LoVo (cell line): ENCODE measurements at places on chromosomes 13 and 19.

DNA sequence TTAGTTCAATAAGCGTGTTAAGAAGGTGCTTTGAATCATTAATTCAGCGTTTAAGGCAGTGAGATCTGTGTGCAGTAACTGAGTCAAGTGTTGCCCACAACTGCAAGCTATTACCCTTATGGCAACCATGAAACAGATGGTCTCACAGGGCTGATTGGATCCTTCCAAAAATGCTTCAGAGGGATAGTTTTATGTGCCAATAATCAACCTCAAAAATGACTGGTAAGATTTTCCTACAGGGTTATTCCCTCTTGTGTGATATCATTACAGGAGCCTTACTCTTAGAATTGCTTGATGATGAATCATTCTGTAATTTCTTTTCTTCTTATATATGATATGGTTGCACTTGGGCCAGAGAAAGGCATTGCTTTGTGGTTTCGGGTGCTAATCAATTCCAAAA lies 1299.2 kb upstream of the ATXN8OS start:
- DNase-seq: no peak

DNA sequence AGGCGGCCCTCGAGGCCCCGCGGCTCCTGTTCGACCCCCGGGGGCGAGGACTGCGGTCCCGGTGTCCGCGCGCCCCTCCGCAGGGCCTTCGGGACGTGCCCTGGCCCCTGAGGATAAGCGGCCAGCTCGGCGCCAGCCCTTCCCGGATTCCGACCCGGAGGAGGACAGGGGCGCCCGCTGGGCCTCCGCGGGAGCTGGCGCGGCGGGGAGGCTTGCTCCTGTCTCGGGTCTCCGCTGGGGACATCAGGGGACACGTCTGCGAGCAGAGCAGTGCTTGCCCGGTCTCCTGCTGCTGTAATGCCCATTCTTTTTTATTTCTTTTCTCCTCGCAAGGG lies 829 bp downstream of the B3GLCT start:
- DNase-seq: peak; percentile 68

DNA sequence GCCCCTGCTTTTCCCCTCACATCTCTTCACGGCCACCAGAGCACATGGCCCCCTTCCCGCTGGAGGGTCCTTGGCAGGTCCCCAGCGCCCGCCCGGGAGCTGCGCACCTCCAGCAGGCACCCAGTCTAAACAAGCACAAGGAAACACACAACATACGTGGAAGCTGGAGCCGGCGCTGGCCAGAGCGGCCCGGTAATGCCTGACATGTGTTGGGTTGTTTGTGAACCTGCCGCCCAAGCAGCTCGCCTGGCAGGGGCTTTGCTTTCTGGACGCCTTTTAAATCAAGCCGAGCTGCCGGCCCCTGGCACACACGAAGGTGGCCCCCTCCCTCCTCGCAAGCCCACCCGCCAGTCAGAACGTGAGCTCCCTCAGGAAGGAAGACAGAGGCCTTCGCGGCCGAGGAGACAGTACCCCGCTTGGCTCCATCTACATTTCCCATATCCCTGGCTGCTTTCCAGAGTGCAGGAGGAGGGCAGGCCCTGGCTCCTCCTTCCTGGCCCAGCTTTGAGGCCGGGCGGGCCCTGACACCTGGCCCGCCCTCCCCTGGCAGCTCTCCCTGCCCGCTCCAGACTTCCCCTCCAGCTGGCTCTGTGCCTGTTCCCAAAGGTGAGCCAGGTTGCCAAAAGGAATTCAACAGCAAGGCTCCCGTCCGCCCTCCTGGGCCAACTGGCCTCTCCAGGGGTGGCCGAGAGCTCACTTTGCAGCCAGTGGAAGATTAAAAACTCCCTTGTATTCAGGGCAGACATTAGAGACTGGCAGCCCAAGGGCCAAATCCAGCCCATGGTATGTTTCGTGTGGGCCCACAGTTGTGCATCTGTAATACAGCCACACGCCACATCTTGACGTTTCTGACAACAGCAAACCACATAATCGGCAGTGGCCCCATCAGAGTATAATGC lies 28.7 kb downstream of the COMP start:
- peak; percentile 59 for DNase-seq

DNA sequence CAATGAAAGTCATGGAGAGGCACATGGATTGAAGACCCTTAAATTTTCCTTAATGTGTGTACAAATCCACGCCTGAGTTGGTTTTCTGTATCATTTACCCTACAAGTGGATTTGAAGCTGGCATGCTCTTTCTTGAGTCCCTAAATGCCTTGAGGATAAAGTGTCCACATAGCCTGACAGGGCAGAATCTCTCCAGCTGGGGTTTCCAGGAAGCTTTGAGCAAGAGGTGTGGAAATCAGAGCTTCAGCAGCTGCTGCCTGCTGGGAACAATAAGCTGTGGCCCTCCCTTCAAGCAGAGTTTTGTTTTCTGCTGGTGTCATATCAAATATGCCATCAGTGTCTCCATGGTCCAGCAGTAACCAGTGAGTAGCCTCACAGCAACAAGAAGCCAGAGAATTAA lies 120.3 kb upstream of the SERTM1 start:
- DNase-seq: no peak
